ENCODE measurements at places on chromosomes 12 and 14.
A peak's percentile ranks its signal among the peaks of the same experiment; 100 is the strongest.

DNA sequence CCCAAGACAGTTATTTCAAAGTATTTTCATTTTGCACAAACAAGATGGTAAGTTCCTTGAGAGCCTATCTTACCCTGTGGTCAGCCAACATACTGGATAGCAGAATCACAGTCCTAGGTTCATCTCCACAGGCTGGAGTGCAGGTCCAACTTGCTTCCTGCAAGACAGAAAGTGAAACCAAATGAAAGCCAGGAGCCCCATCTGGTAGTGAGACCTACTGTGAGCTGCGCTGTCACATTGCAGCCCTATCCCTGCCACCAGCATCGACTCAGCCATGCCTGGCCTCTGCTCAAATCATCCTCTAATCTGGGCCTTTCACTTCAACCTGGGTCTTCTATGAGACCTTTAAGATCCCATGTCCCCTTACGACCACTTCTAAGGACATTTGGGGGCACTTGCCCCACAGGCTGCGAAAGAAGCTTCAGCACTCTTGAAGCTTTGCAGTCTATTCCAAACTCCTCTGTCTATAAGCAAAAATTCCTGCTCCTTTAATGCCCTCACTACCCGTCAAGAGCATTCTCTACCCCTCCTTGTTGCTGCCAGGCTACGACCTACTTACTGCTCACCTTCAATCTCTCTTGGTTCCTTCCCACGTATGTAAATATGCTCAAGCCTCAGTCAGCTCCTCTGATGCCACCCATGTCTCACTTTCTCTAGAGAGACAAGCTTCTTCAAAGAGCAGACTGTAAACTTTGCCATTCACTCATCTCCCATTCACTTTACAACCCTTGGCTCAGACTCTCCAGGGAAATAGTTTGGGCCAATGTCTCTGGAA lies 55.9 kb upstream of the TSPAN11 start:
- DNase-seq: no peak

DNA sequence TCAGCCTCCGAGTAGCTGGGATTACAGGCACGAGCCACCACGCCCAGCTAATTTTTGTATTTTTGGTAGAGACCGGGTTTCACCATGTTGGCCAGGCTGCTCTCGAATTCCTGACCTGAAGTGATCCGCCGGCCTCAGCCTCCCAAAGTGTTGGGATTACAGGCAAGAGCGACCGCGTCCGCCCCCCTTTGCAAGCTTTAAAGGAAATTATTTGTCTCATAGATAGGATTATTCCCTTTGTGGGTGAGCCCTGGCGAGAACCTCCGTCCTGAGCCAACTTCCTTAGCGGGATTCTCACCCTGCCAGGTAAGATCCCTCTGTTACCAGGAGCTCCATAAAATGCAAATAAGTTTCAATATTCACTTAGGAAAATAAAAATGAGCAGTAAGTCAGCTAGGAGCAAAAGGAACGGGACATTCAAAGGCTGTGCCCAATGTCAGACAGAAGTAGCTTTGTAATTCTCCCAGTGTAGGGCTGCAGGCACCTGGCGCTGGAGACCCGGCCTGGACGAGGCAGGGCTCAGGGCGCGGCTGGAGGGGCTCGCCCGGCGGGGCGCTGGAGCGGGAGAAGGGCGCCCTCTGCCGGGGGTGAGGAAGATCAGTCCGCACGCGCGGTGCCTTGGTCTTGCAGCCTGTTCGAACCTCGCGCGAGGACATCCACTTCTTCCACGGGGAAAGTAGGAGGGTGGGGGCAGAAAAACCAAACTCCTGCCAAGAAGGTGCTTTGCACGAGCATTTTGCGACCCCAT lies 47.2 kb upstream of the PLXNC1 start:
- peak; percentile 61 for DNase-seq

GRCh38 chr12:53963434-53964314 lies 9.0 kb downstream of the HOXC12 start:
- no peak for DNase-seq

DNA sequence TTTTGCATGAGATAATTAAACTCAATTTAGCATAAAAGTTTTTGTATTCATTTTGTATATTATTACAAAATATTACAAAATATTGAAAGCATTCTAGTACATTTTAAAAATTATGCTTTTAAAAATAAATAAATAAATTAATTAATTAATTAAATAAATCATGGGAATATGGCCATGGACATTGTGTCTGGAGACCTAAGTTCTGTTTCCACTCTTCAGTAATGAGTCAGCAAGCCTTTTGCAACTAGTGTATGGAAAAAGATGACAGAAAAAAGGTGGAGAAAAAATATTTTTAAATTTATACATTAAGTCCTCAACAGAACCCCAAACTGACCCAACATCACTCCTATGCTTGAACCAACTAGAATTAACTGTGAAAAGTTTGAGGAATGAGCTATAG lies 1187.5 kb upstream of the USP15 start:
- no peak for DNase-seq

- no peak for DNase-seq
Observed at GRCh38 chr12:15306605-15307004, 15.7 kb upstream of the PTPRO start.

Data from A172 (cell line).